NCI-H774 (cell line): ENCODE measurements at places on chromosomes 16 and 17.
A peak's percentile ranks its signal among the peaks of the same experiment; 100 is the strongest.

- DNase-seq = no peak
These were observed 611 bp downstream of the RRAD start for GRCh38 chr16:66924527-66925321.

DNA sequence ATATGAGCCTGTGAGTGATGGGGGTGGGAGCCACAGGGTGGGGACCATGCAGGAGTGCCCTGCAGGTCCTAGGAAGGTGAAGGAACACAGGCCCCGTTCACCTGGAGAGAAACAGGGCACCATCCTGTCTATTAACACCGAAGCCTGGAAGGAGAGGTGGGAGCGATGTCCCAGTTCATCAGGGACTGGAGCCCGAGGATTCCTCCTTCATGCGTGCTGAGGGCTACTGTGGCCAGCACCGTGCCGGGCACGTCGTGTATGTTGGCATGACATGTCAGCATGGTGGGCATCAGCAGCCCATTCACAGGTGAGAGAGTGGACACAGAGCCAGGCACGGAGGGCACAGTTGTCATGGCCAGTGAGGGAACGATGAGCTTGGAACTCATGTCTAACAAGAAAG, 1.4 kb downstream of the WFIKKN2 start:
- no peak for DNase-seq

GRCh38 chr16:4884209-4884608, 36.9 kb downstream of the UBN1 start:
- no peak for DNase-seq

DNA sequence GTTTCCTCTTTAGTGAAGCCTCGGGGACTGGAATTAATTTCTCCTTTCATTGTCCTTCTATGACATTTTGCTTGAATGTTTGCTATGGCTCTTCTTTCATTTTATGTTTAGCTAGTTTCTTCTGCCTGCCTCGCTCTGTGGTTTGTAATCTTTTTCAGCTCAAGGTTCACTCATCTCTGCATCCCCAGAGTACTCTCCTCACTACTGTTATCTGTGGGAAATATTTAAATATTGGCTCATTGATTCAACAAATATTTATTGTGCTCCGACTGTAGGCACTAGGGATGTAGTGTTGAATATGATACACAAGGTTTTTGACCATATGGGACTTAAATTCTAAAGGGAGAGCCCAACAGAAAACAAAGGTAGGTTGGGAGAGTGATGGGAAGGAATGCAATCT, 195.9 kb downstream of the PHKB start:
- DNase-seq = no peak

DNA sequence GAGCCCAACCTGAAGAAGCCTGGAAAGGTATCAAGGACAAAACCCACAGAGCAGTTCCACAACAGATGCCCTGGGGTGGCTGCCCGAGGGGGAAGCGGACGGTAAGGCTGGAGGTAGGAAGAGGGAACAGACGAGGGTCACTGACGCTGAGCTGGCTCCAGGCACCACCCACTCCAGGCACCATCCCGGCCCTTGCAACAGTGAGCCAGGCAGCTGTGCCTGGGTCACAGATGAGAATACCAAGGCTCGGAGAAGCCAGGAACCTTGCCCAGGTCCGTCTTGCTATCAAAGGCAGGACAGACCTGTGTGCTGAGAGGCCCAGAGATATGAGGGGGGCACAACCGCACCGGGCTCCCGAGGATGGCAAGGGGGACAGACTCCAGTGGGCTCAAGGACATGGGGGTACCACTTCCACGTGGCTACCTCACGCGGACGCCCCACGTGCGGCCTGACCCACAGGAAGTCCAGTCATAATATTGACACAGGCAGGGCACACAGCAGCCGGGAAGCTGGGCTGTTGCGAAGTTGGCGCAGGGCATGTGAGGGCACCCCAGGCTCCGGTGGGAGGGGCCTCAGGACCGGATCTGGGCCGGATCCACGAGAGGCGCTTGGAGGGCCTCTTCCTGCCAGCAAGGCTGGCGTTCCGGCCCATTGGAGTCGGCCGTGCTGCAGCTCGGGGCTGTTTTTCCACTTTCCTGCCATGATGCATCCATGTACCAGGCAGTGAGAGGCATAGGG, 29.9 kb downstream of the PEMT start:
- peak; percentile 62 for DNase-seq

DNA sequence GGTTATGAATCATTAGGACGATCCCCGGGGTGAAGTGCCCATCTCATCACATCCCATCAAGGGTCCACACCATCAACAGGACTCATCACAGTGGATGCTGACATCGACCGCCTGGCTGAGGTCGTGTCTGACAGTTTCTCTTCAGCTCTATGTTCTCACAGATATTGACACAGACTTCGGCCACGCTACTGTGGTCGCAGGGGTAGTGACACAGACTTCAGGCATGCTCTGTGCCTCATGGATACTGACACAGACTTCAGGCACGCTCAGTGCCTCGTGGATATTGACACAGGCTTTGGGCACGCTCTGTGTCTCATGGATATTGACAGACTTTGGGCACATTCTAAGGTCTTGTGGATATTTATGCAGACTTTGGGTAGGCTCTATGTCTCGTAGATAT, 50.1 kb downstream of the KLHDC4 start:
- DNase-seq = no peak

- no peak for DNase-seq
These were observed 913 bp downstream of the SLC13A5 start for GRCh38 chr17:6712058-6712853.

GRCh38 chr16:67393111-67393787, at the start of gene TPPP3:
Gene TPPP3 (minus strand): TSS chr16:67393498. CDS start chr16:67391111, 2,387 bp downstream.
- peak; percentile 61 for DNase-seq

DNA sequence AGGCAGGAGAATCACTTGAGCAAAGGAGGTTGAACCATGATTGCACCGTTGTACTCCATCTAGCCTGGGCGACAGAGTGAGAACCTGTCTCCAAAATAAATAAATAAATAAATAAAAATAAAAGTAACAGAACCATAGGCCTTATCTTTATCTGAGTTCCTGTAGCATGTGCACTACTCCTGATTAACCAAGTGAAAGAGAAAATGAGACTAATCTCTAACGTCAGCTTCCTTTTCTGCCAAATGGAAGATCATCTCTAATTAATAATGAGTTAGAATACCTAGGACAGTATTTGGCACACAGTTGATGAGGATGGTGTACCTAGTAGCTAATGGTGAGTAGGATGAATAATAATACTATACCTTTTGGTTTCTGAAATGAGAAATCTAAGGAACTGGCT, 520.4 kb downstream of the WWOX start:
- DNase-seq = no peak

GRCh38 chr16:51734220-51734619, 583.1 kb upstream of the SALL1 start:
- peak; percentile 56 for DNase-seq

GRCh38 chr16:17433577-17434451, 36.9 kb downstream of the XYLT1 start:
- no peak for DNase-seq

- no peak for DNase-seq
These were observed 26.9 kb upstream of the OSGIN1 start for GRCh38 chr16:83925957-83926725.
